ENCODE measurements at places on chromosomes 2 and 18.

GRCh38 chr18:74392323-74392722 is 64.8 kb downstream of the DIPK1C start:
- DNase-seq, result no peak

GRCh38 chr2:219545295-219545942 is 1.6 kb downstream of the TMEM198 start:
- no peak for DNase-seq

GRCh38 chr2:15092181-15092580 is 459.7 kb downstream of the LRATD1 start:
- no peak for DNase-seq

- no peak for DNase-seq
Observed at GRCh38 chr18:8283891-8284585, 325.2 kb upstream of the RAB12 start.

DNA sequence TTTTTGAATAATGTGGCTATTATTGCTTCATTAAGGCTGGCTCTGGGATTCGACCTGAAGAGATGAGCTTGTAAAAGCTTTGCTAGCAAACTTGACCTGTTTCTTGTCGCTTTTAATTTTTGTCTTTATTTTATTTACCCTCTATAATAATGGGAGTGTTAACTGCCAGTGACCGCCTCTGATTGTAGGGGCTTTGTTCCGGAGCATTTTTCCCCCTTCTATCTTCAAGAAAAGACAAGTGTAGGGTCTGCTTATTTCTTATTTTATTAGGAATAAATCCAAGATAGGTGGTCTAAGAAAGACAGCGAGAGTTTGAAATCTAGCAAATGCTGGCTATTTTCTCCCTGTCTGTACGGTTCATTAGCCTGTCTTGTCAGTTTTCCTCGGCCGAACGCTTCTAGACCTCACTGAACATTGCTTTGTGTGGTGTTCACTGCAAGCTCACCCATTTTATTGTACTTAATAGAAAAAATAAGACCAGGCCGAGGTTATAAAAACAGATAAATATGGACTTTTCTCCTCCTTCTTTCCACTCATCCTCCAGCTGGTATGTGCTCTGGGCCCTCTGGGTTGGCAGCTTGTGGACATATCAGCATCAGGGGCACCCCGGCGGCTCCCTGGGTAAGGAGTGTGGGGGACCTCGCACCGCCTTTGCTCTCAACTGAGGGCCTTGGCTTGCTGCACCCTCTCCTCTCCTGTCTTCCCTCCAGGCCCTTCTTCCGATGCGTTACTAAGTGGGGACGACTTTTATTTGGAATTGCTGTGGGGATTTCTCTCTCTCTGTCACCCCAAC is 8.5 kb downstream of the MEIS1 start:
- DNase-seq, result no peak

GRCh38 chr2:10659898-10660568 is 29.7 kb downstream of the NOL10 start:
- peak; percentile 7 for DNase-seq

DNA sequence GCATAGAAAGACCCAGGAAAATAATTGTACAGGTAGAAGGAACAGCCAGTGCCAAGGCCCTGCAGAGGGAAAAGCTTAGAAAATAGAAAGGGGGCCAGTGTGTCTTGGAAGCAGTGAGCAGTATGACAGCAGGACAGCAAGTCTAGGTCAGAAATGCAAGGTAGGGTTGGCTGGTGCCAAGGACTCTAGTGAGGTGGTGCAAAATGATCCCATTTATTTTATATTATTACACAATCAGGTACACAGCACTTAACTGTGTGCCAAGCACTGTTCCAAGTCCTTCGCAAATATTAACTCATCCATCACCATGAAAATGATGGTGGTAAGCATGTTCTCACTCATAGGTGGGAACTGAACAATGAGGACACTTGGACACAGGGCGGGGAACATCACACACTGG is 100.0 kb downstream of the AQP4 start:
- DNase-seq, result no peak

- no peak for DNase-seq
Observed at GRCh38 chr2:152071092-152071491, 27.8 kb downstream of the CACNB4 start.

DNA sequence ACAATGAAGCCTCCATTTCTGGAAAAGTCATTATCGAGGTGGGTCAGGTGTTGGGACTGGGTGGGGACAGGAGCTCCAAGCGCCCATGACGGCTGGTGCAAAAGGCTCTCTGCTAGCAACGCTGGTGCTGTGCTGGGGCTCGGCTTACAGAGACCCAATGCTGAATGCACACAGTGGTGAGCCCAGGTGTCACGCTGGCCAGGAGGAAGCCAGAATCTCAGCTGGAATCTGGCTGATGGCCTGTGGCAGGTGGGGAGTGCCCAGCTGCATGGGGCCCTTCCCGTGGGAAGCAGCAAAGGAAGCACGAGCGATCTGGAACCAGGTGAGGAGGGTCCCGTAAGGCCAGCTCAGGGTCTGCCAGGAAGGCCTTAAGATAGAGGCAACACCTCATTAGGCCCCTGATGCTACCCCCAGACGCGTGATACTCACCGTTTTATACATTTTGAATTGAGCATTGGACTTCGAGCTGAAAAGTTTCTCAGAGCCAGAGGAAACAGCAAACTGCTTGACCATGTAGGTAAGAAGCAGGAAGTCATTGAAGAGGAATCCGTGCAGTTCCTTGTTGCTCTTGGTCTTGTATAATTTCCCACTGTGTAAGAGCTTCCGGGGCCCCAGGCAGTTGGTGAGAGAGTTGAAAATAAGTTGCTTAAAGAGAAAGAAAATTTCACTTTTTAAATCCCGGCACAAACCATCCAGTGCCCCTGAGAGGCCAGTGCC is 34.7 kb downstream of the FAM228A start:
- DNase-seq, result no peak

DNA sequence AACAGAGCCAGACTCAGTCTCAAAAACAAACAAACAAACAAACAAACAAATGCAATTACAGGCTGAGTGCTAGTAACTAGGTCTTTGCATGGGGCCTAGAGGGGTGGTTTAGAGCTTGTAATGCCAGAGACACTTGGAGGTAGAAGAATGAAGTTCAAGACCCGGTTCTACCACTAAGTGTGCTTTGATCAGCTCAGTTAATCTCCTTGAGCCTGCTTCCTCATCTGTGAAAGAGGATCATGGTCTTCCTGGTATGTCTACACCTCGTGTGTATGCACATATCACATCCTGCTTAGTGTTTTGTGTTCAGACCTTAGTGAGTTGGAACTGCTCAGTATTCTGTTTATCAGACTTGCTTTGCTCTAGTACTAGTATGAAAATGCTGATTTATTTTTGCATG is 4.8 kb upstream of the ATP6V1C2 start:
- peak; percentile 42 for DNase-seq

DNA sequence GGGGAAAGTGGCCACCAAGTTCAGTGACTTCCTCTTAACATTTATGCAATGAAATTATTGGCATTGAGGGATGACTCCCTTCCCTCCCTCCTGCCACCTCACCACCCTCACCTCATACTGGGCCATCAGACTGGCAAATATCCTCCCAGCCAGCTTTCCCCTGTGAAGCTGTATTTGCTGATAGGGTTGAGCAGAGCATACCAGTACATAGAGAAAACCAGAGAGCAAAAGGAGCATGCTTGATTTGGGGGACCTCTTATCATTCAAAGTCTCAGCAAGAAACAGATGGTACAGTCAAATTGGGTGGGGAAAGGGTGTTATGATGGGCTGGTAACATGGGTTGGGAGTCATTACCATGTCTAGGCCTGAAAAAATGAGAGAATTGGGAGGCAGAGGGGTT is 19.1 kb upstream of the B3GNT2 start:
- DNase-seq, result no peak

DNA sequence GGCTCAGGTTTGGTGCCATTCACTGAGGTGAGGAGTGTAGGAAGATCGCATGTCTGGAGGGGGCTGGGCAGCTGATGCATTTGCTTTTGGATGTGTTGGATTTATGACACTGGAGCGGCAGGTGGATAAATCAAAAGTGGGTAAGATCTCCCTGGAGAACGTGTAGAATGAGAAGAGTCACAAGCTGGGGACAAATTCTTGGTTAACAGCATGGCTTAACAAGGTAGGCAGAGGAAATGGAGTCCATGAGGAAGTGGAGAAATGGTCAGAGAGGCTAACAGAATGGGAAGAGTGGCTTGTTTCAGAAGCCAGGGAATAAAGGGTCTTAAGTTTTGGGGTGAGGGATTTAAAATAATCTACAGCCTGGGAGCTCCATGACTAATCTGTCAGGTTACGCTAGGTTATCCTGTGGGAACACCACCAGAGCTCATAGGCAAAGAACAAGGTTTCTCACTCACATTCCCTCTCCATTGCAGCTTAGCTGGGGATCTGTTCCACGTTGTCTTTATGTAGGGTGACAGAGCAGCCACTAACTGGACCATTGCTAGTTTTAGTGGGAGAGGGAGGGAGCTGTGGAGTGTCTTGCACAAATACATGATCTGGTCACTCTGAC is 12.8 kb downstream of the TSN start:
- no peak for DNase-seq

DNA sequence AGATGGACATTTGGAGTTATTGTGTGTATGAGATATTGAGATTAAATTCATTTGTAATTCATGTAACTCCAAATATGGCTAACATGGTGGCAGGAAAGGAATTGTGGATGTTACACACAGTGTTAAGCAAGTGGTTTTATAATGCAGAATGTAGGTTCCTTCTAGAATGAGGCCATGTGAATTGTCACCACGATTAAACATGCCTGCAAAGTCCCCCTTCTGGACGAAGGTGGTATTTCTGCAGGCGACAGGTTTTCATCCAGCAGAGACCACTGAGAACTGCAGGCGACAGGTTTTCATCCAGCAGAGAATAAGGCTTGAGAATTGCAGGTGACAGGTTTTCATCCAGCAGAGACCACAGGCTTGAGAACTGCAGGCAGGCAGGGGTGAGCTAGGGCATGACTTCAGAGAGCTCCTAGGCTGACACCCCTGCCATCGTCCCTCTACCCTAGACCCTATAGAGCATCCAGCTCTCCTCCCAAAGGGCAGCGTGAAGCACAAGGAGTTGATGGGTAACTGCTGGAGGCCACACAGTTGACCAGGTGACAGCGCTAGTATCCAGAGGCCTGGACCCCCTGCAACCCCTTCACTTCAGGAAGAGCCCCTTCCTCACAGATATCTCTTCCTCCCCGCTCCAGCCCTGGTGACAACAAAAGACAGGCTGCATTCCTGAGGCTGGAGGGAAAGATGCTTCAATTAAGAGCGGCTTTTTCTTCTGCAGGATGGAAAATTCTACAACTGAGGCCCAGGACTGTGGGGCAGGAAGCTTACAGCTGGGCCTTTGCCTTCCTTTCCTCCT is 175.8 kb downstream of the LOXHD1 start:
- peak; percentile 40 for DNase-seq

GRCh38 chr2:118801151-118801550 is 46.3 kb downstream of the EN1 start:
- DNase-seq, result no peak

GRCh38 chr18:59358414-59358711 is 702 bp downstream of the LMAN1 start:
- no peak for DNase-seq

DNA sequence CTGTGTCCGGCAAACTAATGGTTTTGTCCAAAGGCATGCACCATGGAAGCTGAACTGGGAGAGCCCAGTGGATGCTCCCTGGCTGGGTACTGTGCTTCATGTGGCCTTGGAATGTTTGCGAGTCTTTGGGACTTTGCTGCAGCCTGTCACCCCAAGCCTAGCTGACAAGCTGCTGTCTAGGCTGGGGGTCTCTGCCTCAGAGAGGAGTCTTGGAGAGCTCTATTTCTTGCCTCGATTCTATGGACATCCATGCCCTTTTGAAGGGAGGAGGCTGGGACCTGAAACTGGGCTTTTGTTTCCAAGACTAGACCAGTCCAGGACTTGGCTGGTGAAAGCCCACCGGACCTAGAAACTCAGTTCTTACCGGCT is 1.7 kb downstream of the MARS2 start:
- no peak for DNase-seq

GRCh38 chr2:20110876-20111275 is 59.4 kb upstream of the LAPTM4A start:
- no peak for DNase-seq

DNA sequence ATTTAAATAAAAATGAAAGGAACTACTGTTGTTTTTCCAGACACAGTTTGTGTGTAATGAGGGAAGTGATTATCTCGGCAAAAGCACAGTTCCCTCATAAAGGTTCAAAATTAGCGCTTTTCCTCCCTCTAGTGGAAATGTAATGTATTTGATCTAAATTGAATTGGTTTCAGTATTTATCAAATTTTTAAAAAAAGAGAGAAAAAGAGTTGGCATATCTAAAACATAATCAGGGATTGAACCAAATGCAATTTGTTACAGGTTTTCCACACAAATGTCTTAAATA is 37.5 kb downstream of the CMPK2 start:
- DNase-seq, result peak; percentile 49

DNA sequence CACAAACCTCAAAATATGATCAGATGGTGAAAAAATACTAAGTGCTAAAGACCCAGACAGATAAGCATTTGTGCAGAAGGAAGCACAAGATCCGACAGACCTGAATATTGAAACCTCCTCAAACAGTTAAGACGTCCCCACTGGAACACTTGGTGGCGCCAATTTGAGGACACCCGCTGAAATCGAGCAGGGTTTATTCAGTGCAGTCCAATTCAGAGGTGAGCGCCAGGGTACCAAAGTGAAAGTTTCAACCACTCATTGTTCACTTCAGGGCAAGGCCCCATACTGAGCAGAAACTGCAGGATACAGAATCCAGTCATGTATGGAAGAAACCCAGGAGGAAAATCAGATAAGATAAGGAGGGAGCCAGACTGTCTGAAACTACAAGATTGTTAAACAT is 417.6 kb downstream of the LRRTM4 start:
- DNase-seq, result no peak

DNA sequence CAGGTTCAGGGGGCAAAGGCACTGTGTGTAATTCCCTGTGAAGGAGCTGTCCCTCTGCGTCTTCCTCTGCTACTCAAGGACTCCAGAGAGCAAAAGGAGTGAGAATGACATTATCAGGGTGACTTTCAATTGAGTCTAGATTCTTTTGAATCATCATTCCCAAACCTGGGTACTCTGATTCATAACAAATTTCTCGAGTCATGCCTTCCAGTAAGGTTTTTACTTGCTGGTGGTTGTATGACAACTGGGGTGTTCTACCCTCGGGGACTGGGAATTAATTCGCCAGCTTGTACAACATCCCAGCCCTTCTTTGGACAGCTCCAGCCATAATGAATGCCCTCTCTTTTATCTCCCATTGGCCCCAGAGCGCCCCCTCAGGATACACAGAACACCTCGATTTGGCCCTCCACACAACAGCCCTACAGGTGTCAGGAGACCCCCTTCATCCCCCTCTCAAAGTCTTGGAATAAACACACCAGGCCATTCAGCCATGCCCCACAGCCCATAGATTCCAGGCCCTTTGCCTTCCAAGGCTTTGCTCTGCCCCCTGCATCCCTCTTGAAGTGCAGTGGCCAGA is 254.5 kb downstream of the KLHL29 start:
- DNase-seq, result no peak

All from inflammatory macrophage (primary cell).